Fibroblast of skin of scalp (primary cell): ENCODE measurements at places on chromosomes 7 and 10.

GRCh38 chr10:77020426-77021040, 617.1 kb downstream of the KCNMA1 start:
- DNase-seq: no peak

DNA sequence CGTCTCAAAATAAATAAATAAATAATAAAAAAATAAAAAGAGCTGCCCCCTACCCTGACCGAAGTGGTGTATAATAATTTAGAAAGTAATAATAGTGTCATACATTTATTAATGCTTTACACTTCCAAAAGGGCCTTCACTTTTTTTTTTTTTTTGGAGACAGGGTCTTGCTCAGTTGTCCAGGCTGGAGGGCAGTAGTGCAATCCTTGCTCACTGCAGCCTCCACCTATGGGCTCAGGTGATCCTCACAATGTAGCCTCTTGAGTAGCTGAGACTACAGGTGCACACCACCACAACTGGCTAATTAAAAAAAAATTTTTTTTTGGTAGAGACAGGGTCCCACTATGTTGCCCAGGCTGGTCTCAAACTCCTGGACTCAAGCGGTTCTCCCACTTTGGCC, 1.4 kb downstream of the FAM149B1 start:
- no peak for DNase-seq

- DNase-seq: peak; percentile 93
Observed at GRCh38 chr7:131235489-131236317, 92.0 kb upstream of the MKLN1 start.

GRCh38 chr10:117597216-117597615, 54.7 kb downstream of the EMX2 start:
- peak; percentile 16 for DNase-seq

DNA sequence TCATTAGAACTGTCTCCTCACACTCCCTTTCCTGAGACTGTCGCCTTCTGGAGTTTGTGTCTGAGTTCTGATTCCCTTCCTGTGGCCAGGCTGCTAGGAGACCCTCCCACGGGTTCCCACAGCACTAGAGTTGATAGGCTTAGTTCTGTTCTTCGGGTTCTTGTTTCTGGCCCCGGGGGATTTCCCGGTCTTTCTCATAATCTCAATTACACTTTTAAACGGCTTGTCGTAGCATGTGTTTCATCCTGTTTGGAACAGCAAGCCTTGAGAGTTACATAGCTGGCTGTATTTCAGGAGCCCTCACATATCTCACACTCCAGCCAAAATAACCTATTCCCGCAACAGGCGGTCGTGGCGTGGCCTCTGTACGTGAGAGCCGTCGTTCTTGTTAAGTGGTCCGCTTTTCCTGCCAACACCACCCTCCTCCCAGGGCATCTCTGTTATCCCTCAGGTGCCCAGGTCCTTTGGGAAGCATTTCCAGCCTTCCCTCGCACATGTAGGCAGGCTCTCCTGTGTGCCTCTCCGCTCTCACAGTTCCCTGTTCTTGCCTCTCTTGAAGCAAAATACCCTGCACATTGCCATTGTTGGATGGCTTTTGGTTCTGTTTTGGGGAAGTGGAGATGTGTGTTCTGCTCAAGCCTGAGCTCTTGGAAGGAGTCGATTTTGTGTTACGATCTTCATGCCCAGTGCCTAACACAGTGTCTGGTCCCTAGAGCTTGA, 46.0 kb downstream of the CDC123 start:
- no peak for DNase-seq
